ENCODE measurements at places on chromosomes 1 and 21. TPM values are rescaled to one million over a fixed set of nuclear protein-coding genes. Genes with fewer than 3 reads are reported as not detected.

CELA2A gene
- not detected for total RNA-seq

UTS2 gene
- total RNA-seq = 0.35 TPM

FAM177B gene
- not detected for total RNA-seq

SPATA46 gene
- not detected for total RNA-seq

LELP1 gene
- not detected for total RNA-seq

HAO2 gene
- total RNA-seq = 0.38 TPM

RGSL1 gene
- total RNA-seq = not detected

GJA4 gene
- total RNA-seq = 3.2 TPM

PRUNE1 gene
- 33.5 TPM for total RNA-seq

ACTA1 gene
- 0.67 TPM for total RNA-seq

KRTAP20-2 gene
- not detected for total RNA-seq

OR14K1 gene
- not detected for total RNA-seq

ELAPOR1 gene
- 0.10 TPM for total RNA-seq

PRELP gene
- total RNA-seq = not detected

ETV3L gene
- total RNA-seq = 0.74 TPM

LEPR gene
- 7.0 TPM for total RNA-seq
